ENCODE measurements at places on chromosomes 5 and 9.

- DNase-seq: no peak
These were observed 38.4 kb downstream of the IRX1 start for GRCh38 chr5:3634061-3634460.

DNA sequence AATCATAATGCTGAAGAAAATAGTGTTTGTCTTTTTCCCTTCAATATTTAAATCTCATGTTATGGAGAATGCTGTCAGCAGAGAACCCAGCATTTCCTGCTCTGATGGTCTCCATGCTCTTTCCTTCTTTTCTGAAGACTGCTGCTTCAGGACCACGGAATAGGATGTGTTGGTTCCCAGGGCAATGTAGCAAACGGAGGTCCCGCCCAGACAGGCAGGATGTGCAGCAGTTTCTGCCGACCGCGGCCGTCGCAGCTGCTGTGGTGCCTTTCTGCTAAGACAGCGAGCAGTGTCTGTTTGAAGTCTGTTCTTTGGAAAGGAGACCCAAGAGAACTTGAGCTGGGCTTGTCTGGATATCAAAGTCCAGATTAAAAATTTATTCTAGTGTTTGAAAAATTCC, 654.3 kb downstream of the CCDC171 start:
- DNase-seq: no peak

DNA sequence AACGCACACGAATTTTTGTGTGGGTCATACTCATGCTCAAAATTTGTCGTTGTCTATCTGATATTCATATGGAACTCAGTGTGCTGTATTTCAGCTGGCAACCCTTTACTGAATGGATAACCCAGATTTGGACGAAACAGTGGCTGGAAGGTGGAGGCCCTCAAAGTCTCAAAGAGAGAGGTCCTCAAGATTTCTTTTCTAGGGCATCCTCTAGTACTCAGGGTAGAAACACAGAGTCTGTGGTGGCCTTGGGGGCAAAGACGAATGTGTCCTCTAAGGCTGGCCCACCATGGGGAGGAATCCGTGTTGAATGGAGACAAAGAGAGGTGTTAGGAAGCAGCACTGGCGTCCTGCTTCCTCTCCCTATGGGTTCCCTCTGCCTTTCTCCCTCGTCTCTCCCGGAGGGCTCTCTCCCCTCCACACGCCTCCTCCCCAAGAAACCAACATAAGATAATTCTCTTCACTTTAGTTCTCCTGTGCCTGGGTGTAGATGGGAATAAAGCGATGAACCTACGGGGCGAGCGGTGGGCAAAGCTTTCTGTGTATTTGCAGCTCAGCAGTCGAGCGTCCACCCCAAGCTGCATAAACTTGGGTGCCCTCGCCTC, 333.7 kb downstream of the CWC27 start:
- DNase-seq: no peak

DNA sequence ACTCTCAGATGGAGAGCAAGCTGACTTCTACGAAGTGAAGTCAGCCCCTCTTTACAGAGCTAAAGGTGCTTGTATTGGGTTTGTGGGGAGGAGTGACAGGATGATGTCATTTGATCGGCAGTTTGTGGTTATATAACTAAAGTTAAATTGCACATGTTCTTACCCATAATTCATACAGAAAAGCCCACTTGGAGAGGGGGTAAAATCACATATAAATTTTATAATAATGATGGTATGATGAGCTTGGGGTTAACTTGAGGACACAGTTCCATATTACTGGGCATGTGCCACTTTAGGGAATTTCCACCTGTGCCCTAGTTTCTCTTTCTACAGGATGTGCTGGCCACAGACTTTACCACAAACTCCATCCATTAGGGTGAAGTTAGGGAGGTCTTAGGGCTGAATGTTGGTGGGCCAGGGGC, 1178.6 kb upstream of the CDH9 start:
- DNase-seq: no peak

GRCh38 chr5:173707392-173707791, 90.9 kb upstream of the BOD1 start:
- no peak for DNase-seq

GRCh38 chr5:157485811-157486210, 25.8 kb downstream of the NIPAL4 start:
- no peak for DNase-seq

GRCh38 chr9:130931508-130932254, 7.4 kb downstream of the FIBCD1 start:
- no peak for DNase-seq

DNA sequence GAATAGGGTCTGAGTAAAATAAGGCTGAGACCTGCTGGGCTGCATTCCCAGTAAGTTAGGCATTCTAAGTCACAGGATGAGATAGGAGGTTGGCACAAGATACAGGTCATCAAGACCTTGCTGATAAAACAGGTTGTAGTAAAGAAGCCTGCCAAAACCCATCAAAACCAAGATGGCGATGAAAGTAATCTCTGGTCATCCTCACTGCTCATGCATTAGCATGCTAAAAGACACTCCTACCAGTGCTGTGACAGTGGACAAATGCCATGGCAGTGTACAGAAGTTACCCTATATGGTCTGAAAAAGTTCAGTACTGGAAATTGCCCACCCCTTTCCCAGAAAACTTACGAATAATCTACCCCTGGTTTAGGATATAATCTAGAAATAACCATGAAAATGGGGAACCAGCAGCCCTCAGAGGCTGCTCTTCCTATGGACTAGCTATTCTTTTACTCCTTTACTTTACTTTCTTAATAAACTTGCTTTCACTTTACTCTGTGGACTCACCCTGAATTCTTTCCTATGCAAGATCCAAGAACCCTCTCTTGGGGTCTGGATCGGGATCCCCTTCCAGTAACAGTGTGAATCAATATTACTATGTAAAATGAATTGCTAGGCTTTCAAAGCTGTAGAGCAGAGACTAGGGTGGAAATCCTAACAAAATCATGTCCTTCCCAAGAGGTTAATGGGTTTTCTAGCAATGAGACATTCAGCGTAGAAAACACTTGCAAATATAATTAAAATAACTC, 257.8 kb downstream of the KIAA0825 start:
- no peak for DNase-seq

- DNase-seq: no peak
These were observed 582.7 kb downstream of the DTWD2 start for GRCh38 chr5:118405650-118406061.

Measured in esophagus squamous epithelium (tissue), 5 donors.